Kidney (tissue), 22 donors: ENCODE measurements at places on chromosomes 3 and 15. TPM values are rescaled to one million over a fixed set of nuclear protein-coding genes. Genes with fewer than 3 reads are reported as not detected.

DNA sequence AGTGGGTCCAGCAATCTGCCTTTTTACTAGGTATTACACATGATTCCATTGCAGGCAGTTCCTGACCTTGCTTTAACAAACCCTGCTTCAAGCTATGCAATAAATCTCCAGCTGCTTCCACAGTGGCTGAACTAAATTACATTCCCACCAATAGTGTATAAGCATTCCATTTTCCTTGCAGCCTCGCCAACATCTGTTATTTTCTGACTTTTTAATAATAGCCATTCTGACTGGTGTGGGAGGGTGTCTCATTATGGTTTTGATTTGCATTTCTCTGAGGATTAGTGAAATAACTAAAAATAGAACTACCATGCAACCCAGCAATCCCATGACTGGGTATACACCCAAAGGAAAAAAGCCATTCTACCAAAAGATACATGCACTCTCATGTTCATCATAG, 36.4 kb upstream of the DNAJC13 start:
- DNase-seq: no peak

GRCh38 chr3:146655333-146655996, 50.3 kb upstream of the PLSCR5 start:
- no peak for DNase-seq

DNA sequence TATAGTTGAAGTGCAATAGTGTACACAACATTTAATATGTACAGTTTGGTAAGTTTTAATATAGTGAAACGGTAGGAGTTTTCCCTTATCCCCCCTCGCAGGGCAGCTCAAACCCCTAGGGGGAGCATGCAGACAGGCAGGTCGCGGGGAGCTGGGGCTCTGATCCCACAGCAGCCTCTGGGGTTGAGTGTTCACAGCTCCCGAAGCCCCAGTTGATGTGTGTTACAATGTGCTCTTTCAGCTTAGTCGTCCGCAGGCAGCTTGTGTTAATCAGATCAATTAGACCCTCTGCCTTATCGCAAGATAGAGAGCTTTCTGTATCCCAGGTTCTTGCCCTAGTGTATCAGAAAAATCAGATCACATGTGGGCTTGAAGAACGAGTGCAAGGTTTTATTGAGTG, 143.1 kb upstream of the CHRNA7 start:
- DNase-seq: no peak

Gene SH2D7
- not detected for polyA plus RNA-seq

Gene FBXO40
- not detected for polyA plus RNA-seq

Gene HYAL1
- 126 TPM for polyA plus RNA-seq

Gene SPPL2A
- polyA plus RNA-seq: 53.3 TPM

Gene ZNF662
- 4.9 TPM for polyA plus RNA-seq
